ENCODE measurements at places on chromosomes 3 and 15.
A peak's percentile ranks its signal among the peaks of the same experiment; 100 is the strongest.

GRCh38 chr3:156443079-156443478, 111.8 kb downstream of the SSR3 start:
- DNase-seq: no peak

GRCh38 chr3:187661267-187661666, 8.9 kb downstream of the SST start:
- no peak for DNase-seq

GRCh38 chr3:194086388-194087075, 49.4 kb upstream of the HES1 start:
- no peak for DNase-seq

- DNase-seq: no peak
Observed at GRCh38 chr3:4195006-4195405, 108.2 kb upstream of the SETMAR start.

DNA sequence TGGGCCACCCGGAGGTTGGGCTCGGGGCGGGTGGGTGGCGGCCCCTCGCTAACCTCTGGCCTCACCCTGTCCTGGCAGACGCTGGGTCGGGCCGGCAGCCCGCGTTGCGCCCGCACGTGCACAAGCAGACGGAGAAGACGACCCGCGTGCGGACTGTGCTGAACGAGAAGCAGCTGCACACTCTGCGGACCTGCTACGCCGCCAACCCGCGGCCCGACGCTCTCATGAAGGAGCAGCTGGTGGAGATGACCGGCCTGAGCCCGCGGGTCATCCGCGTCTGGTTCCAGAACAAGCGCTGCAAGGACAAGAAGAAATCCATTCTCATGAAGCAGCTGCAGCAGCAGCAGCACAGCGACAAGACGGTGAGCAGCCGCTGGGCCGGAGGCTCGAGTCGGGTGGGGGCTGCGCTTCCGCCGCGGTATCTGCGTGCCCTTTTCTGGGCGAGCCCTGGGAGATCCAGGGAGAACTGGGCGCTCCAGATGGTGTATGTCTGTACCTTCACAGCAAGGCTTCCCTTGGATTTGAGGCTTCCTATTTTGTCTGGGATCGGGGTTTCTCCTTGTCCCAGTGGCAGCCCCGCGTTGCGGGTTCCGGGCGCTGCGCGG, 3.7 kb downstream of the ISL2 start:
- peak; percentile 72 for DNase-seq

- no peak for DNase-seq
Observed at GRCh38 chr15:59444081-59444835, 6.3 kb downstream of the FAM81A start.

DNA sequence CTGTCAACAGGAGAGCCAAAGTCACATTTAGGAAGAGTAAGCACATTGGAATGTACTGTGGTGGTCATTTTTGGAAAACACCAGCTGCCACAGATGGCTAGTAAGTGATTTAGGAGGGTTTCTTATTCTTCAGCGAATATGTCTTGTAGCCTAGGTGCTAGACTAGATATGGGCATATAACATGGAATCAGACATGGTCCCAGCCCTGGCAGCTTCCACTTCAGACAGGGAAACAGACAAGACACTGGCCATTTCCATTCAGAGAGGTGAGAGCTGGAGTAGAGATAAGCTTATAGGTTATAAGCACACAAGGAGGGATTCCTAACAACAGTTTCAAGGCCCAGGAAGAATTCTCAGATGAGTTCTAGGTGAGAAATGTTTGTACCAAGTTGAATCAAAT, 28.2 kb upstream of the BFSP2 start:
- DNase-seq: no peak

GRCh38 chr3:171251835-171252234, 208.4 kb downstream of the TNIK start:
- DNase-seq: no peak

DNA sequence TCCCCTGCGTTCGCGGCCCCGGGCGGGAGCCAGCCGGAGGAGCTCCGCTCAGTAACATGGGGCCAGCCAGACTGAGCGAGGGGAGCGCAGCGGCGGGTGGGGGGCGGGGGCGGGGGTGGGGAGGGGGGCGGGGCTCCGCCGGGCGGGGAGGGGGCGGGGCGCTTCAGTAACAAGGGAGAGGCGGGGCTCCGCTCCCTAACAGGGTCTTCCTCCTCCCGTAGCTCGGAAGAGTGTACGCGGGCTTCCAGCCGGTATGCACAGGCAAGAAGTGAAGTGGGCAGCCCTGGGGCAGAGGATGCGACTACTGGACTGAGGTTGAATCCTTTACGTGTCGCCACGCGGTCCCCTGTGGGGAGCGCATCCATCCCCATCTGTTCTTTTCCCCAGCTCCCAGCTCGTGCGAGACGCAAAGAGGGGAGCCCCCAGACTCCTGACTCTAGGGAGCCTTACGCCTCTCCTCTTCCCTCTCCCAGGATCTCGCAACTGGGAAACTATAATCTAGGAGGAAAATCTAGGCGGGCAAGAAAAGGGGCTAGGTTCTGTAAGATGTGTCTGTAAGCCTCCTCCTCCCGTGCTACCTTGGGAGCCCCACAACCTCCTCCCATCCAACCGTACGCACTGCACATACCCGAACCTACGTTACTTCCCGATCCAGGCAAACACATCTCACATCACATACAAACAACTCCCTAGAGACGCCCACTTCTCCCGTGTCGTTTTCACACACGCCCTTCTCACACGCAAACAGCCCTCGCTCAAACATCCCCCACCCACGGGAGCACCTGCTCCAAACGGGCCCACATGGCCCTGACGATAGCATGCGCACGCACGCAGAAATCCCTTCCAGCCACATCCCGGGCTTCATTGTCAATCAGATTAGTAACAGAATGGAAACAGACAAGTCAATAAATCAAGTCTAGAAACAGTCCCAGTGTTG, at the start of gene SHF:
TSS of gene SHF (minus strand) at position 73 of the 937 bp plus-strand sequence. CDS start at position 58, 15 bp downstream.
- peak; percentile 86 for DNase-seq

DNA sequence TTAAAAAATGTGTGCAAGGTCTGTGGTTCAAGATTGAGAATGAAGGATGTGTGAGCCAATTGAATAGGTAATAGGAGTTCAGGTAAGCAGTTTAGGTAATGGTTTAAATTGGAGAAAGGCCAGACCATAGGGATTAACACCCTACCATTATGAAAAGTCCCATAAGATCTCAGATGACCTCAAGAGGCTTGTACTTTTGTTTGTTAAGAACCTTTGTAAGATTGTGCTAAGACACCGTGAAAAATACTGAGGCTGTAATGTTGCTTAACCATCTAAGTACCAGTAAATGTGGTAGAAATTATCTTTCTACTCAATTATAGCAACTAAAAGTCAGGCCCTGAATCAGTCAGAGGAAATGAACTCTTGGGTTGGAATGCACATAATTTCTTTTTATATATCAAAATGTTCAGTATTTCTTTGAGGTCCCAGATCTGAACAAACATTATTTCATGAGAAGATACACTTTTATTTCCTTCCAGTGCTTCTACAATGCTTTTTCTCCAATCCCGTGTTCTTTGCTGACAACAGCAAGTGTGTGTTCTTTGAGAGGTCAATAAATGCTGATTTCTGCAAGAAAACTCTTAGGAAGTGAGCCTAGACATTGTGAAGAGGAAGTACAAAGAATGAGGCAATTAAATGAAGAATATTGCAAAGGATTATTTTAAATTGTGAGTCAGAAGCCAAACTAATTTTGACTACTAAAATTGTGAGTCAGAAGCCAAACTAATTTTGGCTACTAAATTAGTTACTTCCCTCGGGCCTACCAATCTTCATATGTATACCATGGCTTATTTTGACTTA, 66.4 kb downstream of the TCF12 start:
- DNase-seq: no peak

DNA sequence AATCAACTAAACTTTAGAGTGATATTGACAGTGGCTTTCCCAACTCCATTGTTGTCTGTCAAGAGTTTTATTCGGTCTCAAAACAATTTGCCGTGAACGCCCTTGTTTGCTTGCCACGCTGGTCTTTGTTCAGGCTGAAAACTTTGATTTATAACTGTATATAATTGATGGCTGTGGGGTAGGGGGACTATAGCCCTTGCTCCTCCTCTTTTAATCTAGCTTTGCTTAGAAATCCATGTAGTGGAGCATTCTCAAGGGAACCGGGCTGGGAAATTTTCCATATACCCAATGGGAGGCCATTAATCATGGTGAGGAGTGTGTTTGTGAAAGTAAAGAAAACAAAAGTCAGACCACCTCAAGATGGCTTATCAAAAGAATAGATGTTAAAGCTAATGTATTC, 339.8 kb upstream of the RARB start:
- DNase-seq: no peak

GRCh38 chr15:73909651-73910050, 16.6 kb upstream of the LOXL1 start:
- DNase-seq: no peak

- DNase-seq: no peak
Observed at GRCh38 chr3:144237351-144237750, 265.7 kb downstream of the DIPK2A start.

DNA sequence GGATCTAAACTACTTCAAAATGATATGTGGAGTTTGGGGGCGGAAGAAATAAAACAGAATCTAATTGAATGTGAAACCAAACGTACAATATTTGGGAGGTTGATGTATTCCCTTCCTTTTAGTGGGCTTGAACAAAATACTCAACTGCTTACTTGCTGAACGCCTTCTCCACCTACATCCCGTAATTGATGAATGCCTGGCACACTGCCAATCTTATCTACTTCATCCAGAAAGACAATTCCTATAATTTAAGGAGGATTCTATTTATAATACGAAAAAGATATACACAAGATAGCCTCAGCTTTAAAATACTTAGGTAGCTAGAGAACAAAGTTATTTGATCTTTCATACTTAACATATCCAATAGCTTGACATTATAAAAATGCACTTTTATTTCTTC, 23.1 kb upstream of the PDCD7 start:
- no peak for DNase-seq

DNA sequence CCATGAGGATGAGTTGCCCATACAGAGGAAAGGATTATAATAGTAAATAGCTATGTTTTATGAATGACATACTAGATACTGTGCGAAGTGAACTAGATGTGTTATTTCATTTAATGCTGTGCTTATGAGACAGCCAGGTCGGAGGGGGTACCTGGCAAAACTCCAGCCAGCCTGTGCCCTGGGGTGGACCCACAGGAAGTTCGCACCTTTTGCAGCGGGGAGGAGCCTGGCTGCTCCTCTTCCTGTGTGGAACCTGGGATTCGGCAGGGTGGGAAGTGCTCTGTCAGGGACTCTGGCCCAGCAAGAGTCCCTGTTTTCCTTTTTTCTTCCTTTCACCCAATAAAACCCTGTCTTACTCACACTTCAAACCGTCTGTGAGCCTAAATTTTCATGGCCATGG, 452.2 kb downstream of the IL5RA start:
- DNase-seq: no peak

- no peak for DNase-seq
Observed at GRCh38 chr3:178325330-178325729, 210.9 kb upstream of the KCNMB2 start.

- DNase-seq: no peak
Observed at GRCh38 chr3:28077572-28077971, 163.8 kb upstream of the CMC1 start.

DNA sequence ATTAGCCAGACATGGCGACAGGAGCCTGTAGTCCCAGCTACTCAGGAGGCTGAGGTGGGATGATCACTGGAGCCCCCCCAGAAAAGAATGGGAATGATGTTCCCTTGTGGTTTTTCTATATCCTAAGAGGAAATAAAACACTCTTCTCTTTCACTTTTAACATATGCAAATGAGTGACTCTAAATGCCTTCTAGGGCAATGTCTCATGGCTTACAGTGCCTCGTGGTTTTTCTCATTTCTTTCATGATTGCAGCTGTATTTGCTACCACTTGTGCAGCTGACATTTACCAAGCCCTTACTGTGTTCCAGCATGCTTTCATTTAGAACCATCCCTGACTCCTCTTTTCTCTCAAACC, 26.4 kb downstream of the STOML1 start:
- peak; percentile 76 for DNase-seq

GRCh38 chr15:23566651-23567050, 1.2 kb downstream of the MKRN3 start:
- no peak for DNase-seq

GRCh38 chr3:18745472-18745871, 320.3 kb upstream of the SATB1 start:
- no peak for DNase-seq

DNA sequence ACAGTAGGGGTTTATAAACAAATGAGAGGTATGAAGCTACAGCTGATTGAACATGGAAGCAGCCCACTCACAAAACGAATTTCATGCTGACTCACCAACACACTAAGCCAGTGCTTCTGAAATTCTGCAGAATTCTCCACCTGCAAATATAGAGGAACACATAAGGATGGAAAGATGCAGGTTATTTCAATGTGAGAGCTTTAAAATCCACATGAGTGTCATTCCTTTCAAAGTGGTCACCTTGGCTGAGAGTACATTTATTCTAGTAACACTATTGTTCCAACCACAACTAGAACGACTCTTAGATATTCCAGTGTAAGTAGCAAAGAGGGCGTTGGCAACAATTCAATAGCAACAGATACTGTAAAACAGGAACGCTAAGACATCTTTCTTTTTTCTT, 189.9 kb upstream of the TSC22D2 start:
- DNase-seq: no peak

GRCh38 chr3:9178697-9179096, 70.7 kb downstream of the SRGAP3 start:
- DNase-seq: no peak

- DNase-seq: no peak
Observed at GRCh38 chr15:65561934-65562333, 31.7 kb downstream of the HACD3 start.

DNA sequence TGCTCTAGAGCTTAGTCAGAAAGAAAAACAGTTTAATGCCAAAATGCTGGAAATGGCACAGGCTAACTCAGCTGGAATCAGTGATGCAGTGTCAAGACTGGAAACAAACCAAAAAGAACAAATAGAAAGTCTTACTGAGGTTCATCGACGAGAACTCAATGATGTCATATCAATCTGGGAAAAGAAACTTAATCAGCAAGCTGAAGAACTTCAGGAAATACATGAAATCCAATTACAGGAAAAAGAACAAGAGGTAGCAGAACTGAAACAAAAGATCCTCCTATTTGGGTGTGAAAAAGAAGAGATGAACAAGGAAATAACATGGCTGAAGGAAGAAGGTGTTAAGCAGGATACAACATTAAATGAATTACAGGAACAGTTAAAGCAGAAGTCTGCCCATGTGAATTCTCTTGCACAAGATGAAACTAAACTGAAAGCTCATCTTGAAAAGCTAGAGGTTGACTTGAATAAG, 150.5 kb upstream of the LRRFIP2 start:
- DNase-seq: no peak
